NCI-H524 treated with DMSO at 0.1 percent for 48 hours (cell line): ENCODE measurements at places on chromosomes 1 and 21.

- DNase-seq = no peak
These were observed 137.3 kb downstream of the PGBD5 start for GRCh38 chr1:230288641-230289349.

DNA sequence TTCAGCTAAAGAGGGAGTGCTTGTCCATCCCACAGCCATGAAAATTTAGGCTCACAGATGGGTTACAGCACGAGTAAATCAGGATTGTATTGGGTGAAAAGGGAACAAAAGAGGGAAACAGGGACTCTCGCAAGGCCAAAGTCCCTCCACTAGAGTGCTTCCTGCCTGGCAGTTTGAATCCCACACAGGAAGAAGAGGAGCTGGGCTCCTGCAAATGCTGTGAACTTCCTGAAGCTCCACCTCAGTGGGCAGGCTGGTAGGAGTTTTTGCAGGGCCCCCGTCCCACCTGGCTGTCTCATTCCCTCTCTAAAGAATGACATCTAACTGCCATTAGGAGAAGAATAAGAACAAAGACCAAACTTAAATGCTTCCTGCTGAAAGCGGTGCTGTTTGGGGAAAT is 712.0 kb upstream of the PRMT6 start:
- no peak for DNase-seq

DNA sequence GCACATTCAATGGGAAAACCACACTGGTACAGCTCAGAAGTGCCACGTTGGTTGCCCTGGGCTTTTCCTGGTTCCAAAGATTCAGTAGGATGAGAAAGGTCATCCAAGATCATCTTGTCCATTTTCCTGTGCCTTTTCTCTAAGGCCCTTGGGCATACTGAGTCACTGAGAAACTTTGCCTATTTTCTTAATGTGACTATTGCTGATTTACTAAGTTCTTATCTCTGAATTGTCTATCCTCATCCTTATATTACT is 57.2 kb upstream of the HSD17B7 start:
- DNase-seq = no peak

- DNase-seq = no peak
These were observed 35.3 kb downstream of the BEND5 start for GRCh38 chr1:48741380-48741779.

- DNase-seq = no peak
These were observed 6.1 kb upstream of the CROCC start for GRCh38 chr1:16915627-16915973.

DNA sequence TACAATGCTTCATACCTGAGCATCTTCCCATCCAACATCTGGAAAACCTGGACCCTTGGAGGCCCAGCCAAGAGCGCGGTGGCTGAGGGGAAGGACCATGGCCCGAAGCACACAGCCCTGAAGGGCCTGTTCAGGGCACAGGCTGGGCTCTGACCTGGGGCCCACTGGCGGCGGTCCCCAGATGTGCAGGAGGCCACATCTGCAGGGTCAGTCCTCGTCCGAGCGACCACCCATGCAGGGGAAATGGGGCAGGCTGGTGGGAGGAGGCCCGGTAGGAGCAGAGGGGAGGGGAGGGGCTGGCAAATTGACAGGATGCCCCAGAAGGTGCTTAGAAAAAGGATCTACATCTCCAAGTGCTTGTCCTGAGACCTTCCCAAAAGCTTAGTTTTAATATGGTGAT is 59.9 kb downstream of the DISP3 start:
- no peak for DNase-seq

GRCh38 chr1:64892576-64893573 is 73.5 kb downstream of the JAK1 start:
- peak; percentile 64 for DNase-seq

DNA sequence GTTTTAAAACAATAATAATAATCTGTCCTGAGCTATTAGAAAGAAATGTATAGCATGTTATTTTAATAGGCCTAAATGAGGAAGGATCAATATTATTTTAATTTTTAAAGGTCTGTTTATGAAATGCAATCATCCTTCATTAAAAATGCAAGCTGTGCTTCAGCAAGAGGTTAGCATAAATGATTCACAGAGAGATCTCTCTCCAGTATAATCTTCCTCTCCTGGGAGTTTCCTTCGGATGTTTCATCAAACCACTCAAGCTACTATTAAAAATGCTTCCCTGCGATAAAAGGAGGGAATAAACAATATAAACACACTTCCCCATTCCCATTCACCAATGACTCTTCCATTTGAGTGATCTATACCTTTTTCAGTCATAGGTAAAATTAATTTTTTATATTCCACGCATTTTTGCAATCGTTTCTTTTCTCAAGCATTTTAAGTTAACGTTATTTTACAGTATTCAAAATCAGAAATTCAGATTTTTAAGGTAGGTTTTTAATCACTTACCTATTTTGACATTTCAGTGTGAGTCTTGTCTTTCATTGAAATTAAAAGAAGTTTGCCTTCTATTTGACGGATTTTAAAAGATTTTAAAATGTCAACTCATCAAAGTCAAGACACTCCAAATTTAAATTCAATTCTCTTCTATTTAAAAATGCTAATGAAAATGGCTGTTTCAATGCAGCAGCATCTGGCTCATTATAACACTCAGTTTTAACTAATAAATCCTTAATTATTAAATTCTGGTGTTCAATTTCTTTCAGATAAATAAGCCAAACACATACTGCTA is 64.3 kb downstream of the RERE start:
- no peak for DNase-seq

DNA sequence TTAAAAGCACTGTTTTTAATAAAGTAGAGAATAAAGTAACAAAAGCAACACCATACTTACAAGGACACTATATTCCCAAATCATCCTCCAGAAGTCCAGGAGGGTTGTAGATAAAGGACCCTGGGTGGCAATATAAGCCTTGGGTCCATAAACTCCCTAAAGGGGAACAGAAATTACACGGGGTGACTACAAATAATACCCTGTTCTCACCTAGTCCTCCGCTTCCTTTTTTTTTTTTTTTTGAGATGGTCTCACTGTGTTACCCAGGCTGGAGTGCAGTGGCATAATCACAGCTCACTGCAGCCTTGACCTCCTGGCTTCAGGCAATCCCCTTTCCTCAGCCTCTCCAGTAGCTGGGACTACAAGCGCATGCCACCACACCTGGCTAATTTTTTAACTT is 13.1 kb downstream of the PTPN22 start:
- DNase-seq = no peak

GRCh38 chr1:29653034-29653810 is 416.9 kb downstream of the PTPRU start:
- no peak for DNase-seq

GRCh38 chr1:151166505-151166956 is 587 bp downstream of the SCNM1 start:
- no peak for DNase-seq

DNA sequence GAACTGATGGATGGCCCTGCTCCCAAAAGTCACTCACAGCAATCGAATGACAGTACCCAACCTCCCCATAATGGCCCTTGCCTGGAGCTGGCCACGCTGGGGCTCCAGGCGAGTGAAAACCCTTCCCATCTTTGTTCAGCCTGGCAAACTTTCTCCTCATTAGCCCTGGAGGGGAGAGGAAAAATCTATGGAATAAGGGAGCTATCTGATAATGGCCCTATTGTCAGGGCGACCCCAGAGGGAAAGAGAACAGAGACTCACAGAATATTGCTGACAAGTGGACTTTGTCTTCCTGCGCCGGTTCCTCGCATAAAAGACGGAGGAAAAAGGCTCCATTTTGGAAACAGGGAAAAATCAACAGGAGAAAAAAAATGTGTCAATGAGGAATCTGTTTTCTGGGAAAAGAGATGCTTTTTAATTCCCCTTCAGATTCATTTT is 13.0 kb upstream of the ARHGEF16 start:
- no peak for DNase-seq

- no peak for DNase-seq
These were observed 19.6 kb downstream of the CDKN2C start for GRCh38 chr1:50989694-50990093.

DNA sequence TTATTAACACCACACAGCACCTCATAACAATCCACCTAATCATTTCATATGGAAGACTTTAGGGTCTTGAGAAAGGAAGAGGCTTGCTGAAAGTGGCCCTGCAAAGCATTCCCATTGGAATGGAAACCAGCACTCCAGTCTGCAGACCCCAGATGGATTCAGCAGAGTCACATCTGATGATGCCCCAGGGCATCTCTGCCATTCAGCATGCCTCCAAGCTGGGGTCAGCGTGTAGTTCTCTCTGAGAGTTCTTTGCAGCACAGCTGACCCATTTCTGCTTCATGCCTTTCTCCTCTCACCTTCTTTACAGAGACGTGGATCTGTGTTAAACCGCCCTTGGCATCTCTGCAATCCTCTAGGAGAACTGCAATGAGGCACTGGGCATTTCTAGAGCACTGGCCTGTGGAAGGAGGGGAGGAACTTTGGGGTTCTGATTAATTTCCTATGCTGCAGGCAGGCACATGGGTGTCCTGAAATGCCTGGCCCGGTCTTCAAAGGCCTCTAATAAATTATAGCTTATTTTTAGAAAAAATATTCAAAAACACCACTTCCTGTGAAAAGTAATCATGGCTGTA is 2.6 kb upstream of the LUZP1 start:
- DNase-seq = no peak

GRCh38 chr1:27787895-27788294 is 14.9 kb downstream of the STX12 start:
- DNase-seq = no peak

GRCh38 chr1:7562729-7563605 is 208.1 kb upstream of the VAMP3 start:
- DNase-seq = no peak

- no peak for DNase-seq
These were observed 235.4 kb upstream of the SNX7 start for GRCh38 chr1:98426092-98426491.

DNA sequence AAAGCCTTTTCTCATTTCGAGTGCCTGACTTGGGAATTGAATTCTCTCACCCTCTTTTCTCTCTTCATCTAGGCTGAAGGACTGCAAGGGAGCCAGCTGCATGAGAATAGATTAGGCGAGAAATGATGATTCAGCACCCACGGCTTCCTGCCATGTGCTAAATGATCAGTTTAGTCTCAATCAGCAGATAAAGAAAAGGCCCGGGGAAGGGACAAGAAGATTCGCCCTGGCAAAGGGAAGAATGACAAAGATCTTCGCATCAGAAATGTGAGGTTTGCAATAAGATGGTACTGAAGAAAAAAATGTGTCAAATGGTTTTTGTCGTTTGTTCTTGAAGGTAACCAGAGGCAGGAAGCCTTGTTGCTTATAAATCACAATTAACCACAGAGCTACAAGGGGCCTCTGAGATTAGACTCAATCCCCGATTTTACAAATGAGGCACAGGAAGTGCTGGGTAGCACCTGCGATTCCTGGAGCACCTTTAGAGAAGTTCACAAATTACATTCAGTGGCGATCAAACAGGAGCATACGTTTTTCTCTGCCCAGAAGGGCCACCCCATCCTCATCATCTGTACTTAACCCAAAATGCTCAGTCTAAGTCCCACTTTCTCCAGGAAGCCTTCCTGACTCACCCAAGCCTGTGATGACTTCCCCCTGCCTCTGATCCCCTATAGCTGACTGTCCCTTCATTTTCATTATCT is 183.4 kb downstream of the ZNF281 start:
- no peak for DNase-seq

- peak; percentile 87 for DNase-seq
These were observed 579.6 kb upstream of the NR5A2 start for GRCh38 chr1:199447906-199448305.

- no peak for DNase-seq
These were observed 1420.4 kb upstream of the PRMT6 start for GRCh38 chr1:105636052-105636451.

- no peak for DNase-seq
These were observed 4.7 kb upstream of the CD55 start for GRCh38 chr1:207316622-207317391.

DNA sequence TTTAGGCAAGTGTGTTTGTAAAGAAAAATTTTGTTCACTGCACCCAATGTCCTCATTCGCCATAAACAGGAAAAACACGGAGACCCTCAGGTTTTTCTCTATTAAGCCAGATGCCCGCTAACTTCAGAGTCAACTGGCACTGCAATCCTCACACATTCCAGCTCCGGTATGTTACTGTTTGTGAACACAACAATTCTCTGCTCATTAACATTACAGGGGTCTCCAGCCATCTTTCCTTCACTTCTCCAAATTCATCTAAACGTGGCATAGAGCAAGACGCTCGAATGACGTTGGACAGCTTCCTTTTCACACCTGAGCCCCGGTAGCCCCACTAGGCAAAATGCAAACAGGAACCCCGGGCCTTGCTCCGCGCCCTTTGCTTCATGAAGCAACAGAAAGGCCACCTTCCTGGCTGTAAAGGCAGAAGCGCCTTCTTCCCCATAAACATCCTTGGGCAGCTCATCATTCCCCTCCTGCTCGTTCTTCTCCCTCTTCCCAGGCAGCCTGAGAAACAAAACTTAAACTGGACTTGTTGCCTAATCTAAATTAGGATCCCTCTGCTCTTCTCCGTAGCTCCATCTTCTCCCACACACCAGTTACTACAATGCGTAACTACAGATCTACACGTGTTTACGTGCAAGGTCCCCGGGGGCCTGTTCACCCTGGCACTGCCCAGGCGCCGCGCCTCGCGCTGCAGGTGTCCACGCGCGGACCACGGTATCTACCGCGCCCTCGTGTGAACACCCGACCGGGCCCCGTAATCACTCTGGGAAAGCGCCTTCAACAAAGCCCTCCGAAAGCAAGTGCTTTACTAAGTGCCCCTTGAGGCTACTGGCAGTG is 1.2 kb downstream of the LBR start:
- DNase-seq = no peak

DNA sequence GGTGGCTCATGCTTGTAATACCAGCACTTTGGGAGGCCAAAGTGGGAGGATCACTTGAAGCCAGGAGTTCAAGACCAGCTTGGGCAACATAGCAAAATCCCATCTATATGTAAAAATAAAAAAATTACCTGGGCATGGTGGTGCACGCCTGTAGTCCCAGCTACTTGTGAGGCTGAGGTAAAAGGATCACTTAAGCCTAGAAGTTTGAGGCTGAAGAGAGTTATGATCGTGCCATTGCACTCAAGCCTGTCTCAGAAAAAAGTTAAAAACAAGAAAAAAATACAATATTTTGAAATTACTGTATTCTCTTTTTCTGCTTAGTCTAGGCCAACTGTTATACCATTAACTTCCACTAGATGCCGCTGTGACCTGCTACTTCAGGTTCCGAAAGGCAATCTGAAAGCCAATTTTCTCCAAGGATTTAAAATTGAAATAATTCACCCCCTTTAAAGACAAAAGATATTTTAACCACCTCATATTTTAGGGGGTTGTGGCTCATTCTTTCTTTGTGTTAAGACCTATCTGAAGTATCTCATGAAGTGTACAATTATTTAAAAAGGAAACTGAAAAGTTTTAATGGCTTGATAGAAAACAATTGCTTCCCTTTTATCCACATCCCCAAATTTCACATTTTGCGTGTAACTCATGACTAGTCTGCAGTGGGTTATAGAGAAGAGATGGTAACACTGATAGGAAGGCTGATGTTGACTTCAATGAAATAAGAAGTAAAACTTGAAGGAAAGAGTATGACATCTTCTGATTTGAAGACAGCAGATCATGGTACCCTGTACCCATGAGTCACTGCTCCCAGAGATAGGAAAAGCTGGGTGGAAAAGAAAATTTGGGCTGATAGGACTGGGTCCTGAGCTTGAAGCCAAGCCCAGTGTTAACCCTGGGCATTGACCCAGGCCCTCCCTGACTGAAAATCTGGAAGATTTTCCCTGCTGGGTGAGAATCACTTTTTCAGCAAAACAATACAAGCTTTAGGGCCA is 24.4 kb upstream of the CLDN14 start:
- DNase-seq = no peak

- DNase-seq = no peak
These were observed 44.0 kb downstream of the RNF187 start for GRCh38 chr1:228530951-228531731.

GRCh38 chr1:24248859-24249258 is 61.8 kb upstream of the IFNLR1 start:
- DNase-seq = no peak
